Forelimb muscle (tissue), 1 donor: ENCODE measurements at places on chromosomes 11 and 22. TPM values are rescaled to one million over a fixed set of nuclear protein-coding genes. Genes with fewer than 3 reads are reported as not detected.

The CALCA gene
- not detected for polyA plus RNA-seq

The OR2AG1 gene
- 0.04 TPM for polyA plus RNA-seq

The CNGA4 gene
- polyA plus RNA-seq, result 0.15 TPM

The CHRM1 gene
- 0.09 TPM for polyA plus RNA-seq

The TESMIN gene
- 0.53 TPM for polyA plus RNA-seq

The CRYBB3 gene
- 0.32 TPM for polyA plus RNA-seq

The TMEM86A gene
- 3.8 TPM for polyA plus RNA-seq

The ZMAT5 gene
- 18.0 TPM for polyA plus RNA-seq

The H19 gene
- 12,528 TPM for polyA plus RNA-seq
